ENCODE measurements at places on chromosomes 11 and 22.

DNA sequence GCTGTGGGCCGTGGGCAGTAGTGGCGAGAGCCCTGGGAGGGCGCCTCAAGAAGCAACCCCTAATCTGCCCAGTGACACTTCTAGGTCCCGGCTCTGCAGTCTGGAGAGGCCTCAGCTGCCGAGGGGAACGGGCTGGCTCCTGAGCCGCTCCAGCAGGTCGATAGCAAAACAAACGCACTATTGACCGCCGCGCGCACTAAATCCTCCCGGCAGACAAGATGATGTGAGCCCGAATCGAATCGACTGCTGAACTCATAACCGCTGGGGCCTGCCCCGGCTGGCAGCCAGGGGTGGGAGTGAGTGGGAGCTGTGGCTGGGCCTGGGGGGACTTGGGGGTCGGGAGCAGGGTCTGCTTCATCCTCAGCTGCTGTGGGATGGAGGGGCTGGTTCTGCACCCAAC is 36.1 kb downstream of the FLRT1 start:
- no peak for DNase-seq

GRCh38 chr22:40553014-40553554 is 83.4 kb downstream of the MRTFA start:
- DNase-seq, result no peak

- DNase-seq, result no peak
Observed at GRCh38 chr11:8933931-8934330, 1.2 kb upstream of the C11orf16 start.

- no peak for DNase-seq
Observed at GRCh38 chr11:114082415-114082748, 22.9 kb downstream of the ZBTB16 start.

DNA sequence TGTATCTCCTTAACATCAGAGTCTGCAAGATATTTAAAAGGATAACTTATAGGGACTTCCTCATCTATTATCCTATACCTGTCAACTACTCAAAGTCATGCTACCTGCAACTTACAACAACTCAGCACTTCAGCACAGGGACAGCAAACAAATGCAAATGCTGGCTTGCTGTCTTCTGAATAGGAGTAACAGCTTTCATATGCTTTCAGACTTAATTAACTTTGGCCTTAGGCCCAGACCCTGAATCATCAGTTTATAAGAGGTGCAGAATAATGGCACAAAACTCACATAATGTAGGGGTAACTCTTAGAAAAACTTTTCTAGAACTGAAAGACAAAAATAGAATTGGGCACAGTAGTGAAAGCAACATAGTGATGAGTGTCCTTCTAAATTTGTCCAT is 953.4 kb downstream of the DLG2 start:
- no peak for DNase-seq

DNA sequence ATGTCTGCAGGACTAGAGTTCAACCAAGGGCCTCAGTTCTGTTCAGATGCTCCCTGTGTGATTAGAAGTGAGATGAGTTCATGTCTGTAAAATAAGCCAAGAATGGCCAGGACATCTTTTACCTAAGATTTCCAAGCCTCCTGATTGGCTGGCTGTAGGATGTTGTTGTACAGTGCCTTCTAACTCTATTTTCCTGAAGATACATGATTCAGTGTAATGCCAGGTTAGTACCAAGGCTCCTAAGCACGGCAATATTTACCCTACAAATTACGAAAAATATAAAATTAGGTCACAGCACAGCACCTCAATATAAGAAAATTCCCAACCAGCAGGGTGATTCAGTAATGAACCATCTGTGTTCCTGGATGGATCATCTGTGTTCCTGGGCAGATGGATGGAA is 140.0 kb upstream of the MTMR2 start:
- no peak for DNase-seq

GRCh38 chr11:60504219-60504905 is 10.8 kb upstream of the MS4A13 start:
- no peak for DNase-seq

- peak; percentile 21 for DNase-seq
Observed at GRCh38 chr11:60872961-60873524, 5.7 kb downstream of the ZP1 start.

GRCh38 chr11:15865212-15865987 is 490.9 kb downstream of the SOX6 start:
- DNase-seq, result no peak

DNA sequence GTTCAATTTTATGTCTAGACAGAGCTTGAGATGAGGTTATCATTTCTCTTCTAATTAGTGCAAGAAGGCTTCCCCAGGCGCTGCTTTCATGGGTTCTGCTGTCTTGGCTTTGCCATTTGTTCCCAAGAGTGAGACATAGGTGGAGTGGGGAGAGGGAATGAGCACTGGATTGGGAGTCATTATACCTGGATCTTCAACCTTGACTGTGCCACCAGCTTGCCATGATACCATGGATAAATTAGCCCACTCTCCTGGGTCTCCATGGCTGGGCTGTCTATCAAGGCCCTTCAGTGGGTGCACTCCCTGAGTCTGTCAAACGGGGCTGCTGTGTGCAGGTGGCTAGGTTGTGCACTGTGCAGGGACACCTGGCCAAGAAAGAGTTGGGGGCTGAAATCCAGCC is 15.6 kb upstream of the NECTIN1 start:
- DNase-seq, result no peak

- DNase-seq, result no peak
Observed at GRCh38 chr11:2471048-2471803, 26.4 kb downstream of the KCNQ1 start.

DNA sequence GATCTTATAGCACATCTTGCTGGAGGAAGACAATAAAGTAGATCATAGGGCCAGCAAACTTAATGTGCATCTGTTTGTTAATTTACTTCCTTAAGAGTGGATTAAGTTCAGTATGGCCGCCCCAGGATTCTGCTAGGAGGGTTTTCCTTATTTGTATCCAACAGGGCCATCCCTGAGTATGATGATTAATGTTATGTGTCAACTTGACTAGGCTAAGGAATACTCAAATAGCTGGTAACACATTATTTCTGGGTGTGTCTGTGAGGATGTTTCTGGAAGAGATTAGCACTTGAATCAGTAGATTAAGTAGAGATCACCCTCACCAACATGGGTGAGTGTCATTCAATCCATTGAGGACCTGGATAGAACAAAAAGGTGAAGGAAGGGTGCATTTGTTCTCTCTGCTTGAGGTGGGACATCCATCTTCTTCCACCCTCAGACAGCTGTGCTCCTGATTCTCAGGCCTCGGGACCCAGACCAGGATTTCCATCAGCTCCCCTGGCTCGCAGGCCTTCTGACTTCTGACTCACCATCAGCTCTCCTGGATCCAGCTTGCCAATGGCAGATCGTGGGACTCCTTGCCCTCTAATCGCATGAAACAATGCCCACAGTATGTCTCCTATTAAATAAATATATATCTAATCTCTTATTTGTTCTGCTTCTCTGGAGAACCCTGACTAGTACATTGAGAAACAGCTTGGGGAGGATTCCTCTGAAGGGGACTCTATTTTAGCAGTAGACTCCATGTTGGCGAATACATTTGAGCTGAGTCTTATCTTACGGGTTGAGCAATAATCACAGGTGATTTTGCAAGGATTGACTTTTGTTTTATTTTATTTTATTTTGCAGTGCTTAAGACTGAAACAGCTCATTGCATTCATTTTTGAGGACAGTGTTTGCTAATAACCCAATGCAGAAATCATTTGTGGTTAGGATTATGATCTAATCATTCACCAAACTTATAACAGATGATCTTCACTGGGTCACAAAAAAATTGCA is 9.0 kb upstream of the ZBTB44 start:
- peak; percentile 14 for DNase-seq

- DNase-seq, result no peak
Observed at GRCh38 chr11:62139526-62140303, 15.9 kb downstream of the INCENP start.

- DNase-seq, result no peak
Observed at GRCh38 chr11:25566298-25567200, 765.4 kb upstream of the ANO3 start.

DNA sequence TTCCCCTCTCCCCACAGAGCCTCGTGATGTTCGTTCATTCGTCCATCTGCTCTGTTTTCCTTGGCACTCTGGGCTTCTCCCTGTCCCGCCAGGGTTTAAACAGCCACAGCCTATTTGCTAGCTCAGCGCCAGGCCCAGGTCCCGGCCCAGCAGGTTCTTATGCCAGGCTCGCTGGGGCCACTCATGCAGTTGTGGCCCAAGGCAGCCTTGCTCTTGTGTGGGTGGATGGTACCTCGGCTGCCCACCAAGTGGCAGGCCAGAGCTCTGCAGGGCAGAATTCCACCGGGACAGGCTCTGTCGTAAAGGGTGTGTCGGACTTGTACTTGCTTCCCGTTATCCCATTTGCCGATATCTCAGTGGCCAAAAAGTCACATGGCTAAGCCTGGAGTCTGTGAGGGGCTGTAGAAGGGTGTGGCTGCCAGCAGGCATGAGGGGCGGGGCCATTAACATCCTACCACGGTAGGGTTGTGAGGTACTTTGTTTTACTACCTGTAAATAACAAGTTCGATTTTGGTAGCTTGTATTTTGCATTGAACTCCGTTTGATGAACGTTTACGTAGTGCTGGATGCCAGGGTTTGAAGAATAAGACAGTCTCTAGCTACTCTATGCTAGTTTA is 7.9 kb downstream of the FAM118A start:
- DNase-seq, result no peak

DNA sequence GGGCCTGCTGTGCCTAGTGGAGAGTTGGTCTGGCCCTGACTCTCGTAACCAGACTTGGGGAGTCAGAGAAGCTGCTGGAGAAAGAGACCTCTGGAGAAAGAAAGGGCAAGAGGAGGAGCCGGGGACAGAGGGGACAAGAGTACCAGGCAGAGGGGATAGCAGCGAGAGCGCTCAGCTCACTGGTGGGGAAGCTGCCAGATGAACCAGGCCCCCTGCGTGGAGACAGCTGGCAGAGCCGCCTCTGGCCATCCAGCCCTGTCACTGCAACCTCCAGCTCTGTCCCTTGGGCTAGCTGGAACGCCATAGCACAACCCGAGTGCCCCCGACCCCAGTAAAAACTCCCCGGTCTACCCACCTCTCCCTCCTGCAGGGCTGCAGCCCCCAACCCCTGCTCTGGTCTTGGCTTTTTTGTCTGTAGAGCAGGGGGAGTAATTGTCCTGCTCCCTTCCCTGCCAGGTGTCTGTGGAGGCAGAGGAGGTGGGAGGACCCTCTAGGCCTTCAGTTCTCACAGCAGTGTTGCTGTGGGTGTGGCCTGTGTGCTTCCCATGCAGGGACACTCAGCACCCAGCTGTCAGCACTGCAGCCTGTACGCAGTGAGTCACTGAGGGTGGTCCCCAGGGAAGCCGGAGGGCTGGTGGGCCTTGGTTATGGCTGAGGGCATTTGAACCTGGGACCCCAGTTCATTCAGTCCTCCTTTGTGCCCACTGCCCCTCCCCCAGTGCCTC is 4.8 kb upstream of the SUN2 start:
- DNase-seq, result no peak

- DNase-seq, result no peak
Observed at GRCh38 chr22:29233277-29233877, 27.7 kb downstream of the EMID1 start.

DNA sequence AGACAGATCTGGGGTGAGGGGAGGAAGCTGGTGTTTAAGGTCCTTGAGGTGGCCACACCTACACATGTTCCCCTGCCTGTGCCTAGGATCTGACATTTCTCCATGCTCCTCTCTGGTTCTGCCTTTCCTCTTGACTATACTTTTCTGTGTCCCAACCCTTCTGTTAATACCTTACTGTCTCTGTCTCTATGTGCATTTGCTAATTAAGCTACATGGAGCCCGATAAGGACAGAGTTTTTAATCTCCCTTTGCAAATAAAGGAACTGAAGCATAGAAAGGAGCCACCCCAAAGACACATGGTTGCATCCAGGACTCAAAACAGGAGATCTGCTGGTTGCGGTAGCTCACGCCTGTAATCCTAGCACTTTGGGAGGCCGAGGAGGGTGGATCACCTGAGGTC is 33.1 kb upstream of the CDON start:
- no peak for DNase-seq

DNA sequence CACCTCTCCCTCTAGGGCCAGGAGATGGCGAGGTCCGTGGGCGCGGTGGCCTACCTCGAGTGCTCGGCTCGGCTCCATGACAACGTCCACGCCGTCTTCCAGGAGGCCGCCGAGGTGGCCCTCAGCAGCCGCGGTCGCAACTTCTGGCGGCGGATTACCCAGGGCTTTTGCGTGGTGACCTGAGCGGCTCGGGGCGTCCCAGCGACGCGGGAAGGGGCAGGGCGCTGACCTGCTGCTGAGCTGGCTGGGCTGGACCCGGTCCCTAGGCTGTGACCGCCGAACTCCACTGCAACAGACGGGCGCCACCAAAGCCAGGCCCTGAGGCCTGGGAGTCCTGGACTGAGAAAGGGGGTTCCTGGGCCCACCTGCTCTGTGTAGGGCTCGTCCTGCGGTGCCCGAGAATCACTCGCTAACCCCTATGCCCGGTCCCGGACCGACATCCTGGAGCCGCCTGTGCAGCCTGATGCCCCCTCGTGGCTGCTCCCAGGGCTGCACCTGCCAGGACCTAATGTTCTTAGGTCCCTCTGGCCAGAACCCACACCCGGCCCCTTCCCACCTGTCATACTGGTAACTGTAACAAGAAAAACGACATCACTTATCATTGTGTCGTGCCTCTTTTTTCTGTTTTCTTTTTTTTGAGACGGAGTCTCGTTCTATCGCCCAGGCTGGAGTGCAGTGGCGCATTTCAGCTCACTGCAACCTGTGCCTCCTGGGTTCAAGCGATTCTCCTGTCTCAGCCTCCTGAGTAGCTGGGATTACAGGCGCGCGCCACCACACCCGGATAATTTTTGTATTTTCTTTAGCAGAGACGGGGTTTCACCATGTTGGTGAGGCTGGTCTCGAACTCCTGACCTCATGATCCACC is 15.0 kb downstream of the RHOD start:
- no peak for DNase-seq

- no peak for DNase-seq
Observed at GRCh38 chr11:62892077-62892922, 11.6 kb downstream of the SLC3A2 start.

DNA sequence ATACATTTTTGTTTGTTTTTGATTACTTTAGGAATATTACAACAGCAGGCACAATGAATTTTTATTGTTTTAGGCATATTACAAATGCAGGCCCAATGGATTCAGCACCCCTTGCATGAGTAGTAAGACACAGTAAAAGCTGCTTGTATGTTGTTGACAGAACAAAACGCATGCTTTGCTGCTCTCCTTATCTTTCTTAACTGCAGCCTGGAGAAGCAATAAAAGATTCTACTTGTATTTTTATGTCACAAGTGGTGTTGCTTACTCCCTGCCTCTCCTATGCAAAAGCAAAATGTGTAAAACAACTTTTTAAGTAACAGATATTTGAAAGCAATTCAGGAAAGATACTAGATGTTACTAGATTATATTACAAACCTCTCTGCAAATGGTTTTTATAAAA is 73.9 kb downstream of the TRPC6 start:
- DNase-seq, result no peak

GRCh38 chr11:40139066-40139465 is 1320.4 kb downstream of the LRRC4C start:
- DNase-seq, result no peak

- no peak for DNase-seq
Observed at GRCh38 chr11:60993615-60994014, 22.1 kb downstream of the CD6 start.

Measured in BJ (cell line).